Epithelial cell of esophagus (primary cell): ENCODE measurements at places on chromosomes 6 and 20.
A peak's percentile ranks its signal among the peaks of the same experiment; 100 is the strongest.

- peak; percentile 66 for DNase-seq
Observed at GRCh38 chr6:75266716-75267291, 17.8 kb downstream of the TMEM30A start.

GRCh38 chr20:1122388-1123315, 4.2 kb downstream of the PSMF1 start:
- DNase-seq, result peak; percentile 47

GRCh38 chr20:39253051-39253755, 291.1 kb downstream of the DHX35 start:
- DNase-seq, result no peak

DNA sequence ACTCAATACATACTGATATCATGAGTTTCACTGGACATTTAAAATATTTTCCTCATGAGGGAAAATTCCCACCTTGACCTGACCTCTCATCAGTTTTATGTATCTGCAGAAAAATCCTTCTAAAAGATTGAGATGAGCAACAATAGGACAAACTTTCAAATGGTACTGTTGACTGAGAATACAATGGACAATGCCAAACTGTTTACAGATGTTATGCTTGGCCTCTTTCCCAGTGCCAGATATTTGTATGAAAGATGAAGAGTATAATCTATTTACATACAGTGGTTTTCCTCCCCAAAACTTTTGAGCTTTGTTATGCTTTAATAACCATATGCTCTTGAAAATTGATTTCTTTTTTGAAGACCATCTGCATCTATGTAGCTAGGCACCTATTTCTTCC, 245.1 kb upstream of the RSPO3 start:
- DNase-seq, result no peak

DNA sequence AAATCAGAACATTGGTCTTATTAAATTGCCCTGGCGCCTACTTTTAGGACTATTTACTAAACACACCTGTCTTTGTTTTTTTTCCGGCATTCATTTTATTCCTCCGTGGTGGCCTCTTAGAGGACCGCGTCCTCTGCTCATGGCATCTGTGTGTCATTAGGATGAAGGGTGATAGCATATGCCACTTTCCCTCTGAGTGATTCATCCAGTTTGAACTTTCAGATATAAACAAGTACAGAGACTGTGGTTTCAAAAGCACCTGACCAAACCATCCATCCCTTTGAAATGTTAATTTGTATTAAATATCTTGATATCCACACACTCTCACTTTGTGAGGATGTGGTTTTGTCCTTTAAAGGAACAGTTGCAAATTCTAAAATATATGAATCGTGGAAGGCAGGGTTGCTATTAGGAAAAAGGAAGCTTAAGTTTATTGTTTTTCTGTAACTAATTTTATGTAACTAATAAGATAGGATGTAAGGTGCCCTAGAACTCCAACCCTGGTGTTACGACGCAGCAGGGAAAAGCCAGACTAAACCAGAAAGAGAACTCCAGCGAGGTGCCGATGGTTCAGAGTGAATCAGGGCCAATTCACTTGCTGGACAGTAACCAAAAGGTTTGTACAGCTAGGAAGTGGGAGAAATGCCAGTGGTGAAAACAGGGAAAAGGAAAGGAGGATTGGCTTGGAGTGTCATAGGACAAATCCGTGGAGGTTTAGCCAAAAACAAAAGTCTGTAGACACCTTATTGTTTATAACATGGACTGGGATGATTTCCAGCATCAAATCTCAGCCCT, 98.7 kb downstream of the SHLD1 start:
- peak; percentile 29 for DNase-seq

DNA sequence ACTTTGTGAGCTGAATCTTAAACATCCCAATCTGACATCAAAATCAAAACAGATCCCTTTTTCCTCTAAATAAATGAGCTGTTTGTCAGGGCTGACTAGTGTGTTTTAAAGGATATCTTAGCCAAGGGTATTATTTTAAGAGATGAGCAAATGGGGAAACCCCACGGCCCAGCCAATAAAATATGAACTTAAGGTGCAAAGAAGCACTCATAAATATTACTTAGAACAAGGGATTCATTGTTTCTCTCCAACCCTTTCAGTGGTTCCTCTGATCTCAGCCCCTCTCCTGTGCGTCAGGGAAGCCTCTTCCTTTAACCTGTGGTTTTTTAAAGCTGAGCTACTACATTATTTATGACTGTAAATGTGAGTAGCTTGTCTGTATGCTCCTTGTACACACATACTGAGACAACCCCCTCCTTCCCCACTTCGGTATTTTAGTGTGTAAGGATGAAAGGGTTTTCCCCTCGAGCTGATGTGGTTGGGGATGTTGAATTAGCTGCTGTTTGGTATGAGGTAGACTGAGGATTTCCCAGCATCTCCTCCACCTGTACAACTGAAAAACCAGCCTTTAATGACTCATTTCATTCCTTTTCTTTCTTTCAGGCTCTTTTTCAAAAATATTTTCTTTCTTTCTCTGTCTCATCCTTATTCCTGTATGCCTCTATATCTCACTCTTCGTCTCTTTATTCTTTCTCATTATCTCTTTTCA, 6.5 kb downstream of the BMP5 start:
- peak; percentile 43 for DNase-seq

- DNase-seq, result no peak
Observed at GRCh38 chr6:134201716-134202115, 116.2 kb downstream of the SGK1 start.
